ENCODE measurements at places on chromosomes 12 and 14.

- no peak for DNase-seq
These were observed 190.7 kb upstream of the CCND2 start for GRCh38 chr12:4082809-4083403.

- DNase-seq, result no peak
These were observed 120.5 kb downstream of the AKAP6 start for GRCh38 chr14:32449648-32450047.

- DNase-seq, result no peak
These were observed 9.2 kb downstream of the WNT5B start for GRCh38 chr12:1638203-1638602.

DNA sequence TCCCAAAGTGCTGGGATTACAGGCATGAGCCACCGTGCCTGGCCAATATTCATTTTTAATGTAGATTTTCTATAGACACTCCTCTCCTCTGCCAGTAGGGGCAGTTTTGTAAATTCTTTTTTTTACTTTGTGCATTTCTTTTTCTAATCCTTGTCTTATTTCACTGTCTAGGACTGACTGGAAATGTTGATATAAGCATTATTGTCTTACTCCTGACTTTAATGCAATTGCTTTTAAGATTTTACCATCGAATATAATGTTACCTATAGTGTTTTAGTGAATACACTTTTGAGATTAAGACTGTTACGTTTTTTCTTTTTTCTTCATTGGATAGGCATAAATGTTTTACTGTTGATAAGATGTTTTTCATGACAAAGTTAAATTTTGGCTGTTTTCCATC lies 35.4 kb upstream of the EMP1 start:
- DNase-seq, result no peak

- no peak for DNase-seq
These were observed 61.1 kb downstream of the TPH2 start for GRCh38 chr12:71999795-72000194.

- DNase-seq, result no peak
These were observed 42.6 kb downstream of the LRTM2 start for GRCh38 chr12:1862973-1863372.

DNA sequence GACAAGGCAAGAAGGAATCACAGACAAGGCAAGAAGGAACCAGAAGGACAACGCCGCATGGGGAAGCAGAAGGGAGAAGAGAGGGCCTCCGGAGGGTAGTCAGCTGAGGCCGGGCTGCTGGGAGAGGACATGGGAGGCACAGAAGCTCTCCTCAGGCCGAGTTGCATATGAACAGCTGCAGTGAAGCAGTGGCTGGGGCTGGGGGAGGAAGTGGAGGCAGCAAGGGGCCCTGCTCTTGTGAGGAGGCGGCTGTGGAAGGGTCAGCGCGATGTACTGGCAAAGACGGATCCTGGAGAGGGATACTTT lies 22.0 kb upstream of the TMEM106C start:
- DNase-seq, result no peak

GRCh38 chr12:123607756-123608155 lies 5.9 kb downstream of the DDX55 start:
- no peak for DNase-seq

DNA sequence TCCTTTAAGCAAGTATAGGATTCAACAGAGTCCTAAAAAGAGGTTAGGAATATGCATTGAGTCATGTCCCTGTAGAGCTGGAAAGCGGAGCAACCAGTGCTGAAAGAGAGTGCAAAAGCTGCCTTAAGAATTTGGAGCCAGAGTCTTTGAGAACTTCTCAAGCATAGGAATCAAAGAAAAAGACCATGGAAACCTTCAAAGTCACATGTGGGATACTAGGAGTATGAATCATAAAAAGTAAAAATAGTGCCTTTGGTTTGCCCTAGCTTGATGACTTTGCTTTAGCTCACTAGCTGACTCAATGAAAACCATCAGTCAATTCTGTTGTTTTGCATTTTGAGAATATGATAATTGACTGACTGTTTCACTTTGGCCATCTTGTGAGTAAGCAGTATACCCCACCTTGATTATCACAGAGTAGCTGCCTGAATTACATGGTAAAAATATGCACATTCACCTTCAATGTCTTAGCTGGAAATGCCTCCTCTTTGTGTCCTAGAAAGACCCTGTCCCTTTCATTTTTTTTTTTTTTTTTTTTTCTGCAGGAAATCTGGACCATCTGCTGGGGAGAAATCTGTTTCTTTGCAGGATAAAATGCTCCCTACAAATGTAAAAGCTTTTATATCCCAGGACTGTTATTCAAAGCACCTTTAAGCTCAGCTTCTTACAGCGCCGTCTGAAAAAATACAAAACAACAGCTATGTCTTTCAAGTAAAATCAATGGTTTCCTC lies 248.6 kb upstream of the KRR1 start:
- DNase-seq, result peak; percentile 54

DNA sequence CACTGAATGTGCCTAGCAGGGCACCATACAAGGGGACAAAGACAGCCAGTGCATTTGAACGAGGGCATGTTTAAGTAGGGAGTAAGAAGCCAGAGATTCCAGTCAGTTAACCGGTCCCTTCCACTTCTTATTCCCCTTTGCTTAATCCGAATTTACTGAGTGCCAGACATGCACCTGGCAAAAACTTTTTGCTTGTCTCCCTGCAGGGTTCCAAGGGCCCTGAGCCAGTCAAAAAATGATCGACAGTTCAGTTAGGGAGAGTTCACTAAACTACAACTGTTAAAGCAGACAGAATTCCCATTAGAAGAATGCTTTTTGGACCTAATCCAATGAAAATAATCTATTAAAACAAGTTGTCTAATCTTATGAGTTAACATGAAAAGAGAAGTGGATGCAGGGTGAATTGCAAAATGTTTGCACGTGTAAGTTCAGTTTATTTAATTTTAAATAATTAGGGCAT lies 193.8 kb downstream of the TMTC2 start:
- no peak for DNase-seq

GRCh38 chr14:24270537-24271133 lies 762 bp downstream of the RABGGTA start:
- no peak for DNase-seq

- no peak for DNase-seq
These were observed 32.2 kb upstream of the DICER1 start for GRCh38 chr14:95189367-95190132.

GRCh38 chr14:97539411-97539795 lies 742.2 kb downstream of the VRK1 start:
- no peak for DNase-seq

GRCh38 chr12:944211-944610 lies 5.3 kb downstream of the RAD52 start:
- no peak for DNase-seq

DNA sequence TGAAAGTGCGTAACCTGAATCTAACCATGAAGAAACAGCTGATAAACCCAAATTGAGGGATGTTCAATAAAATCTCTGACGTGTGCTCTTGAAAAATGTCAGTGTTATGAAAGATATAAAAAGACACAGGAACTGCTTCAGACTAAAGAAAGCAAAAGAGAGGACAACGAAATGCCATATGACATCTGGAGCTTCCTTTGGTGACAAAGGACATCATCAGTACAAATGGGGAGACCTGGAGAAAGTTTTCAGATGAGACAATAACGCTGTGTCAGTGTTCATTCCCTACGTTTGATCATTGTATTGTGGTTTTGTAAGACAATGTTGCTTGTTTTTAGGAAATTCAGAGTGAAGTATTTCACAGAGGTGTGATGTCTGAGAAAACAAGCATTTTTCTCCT lies 125.9 kb upstream of the MAP1LC3B2 start:
- DNase-seq, result no peak

DNA sequence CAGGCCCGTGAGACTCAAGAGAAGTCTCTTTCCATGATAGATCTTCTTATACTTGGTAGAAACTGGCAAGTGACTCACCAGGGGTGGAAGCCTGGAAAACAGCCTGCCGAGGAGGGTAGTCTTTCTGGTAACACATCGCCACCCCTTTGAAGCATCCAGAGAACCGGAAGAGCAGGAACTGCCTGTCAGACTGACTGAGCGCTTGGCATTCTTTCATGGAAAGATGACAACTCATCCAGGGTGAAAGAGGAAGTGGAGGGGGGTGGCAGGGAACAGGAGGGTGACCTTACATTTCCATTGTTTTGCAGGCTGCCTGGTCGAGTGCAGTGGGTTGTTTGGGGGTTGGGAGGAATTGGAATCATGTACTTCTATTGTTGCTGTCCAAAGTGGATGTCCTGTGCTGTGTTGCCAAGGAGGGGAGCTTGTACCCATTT lies 34.5 kb downstream of the PRKCH start:
- DNase-seq, result no peak

DNA sequence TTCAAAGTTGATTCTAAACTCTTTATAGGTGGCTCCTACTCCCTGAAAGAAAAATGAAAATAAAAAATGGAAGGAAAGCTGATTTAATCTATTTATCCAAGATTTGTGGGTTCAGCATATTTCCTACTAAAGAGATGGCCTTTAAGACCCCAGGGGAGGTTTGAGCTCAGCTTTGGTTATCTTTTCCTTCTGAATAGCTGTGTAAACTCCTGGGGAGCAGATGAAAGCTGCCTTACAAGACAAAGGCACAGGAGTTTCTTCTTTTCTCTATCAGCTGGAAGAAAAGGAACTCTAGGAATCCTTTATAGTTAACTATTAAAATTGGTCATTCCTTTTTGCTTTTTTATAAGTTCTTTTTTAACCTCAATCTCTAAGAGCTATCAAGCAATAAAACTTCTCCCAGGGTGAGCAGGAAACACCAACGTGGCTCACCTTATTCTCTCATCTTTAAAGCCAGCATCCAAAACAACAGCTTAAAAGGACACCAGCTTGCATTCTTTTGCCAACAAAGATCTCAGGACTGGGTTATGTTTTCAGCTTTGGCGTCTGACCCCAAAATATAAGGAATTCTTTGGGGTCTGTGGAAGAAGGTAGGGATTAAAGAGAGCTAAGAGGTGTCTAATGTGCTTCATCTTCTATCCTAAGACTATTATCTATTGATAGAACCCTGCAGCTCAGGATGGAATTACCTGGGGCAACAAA lies 371.7 kb upstream of the KITLG start:
- no peak for DNase-seq

GRCh38 chr12:98419081-98419794 lies 96.2 kb upstream of the TMPO start:
- no peak for DNase-seq

DNA sequence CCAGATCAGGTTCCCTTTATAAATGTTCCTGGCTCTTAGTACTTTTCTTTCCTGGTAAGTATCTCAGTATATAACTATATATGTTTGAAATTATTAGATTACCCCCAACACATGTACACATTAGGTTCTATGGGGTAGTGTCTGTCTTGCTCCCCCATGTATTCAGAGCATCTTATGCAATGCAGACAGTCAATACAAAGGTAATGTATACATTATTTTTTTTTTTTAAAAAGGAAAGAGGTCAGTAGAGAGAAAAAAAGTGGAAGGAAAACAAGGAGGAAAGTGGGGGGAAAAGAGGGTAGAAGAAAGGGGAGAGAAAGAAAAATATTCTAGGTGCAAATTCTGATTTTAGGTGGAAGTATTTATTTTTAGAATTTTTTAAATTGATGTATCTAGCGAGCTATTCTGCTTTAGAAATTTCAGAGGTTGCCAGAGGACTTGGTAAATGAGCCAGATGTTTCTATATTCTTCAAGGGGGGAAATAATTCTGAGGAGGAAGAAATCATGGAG lies 157.9 kb downstream of the STXBP6 start:
- no peak for DNase-seq

DNA sequence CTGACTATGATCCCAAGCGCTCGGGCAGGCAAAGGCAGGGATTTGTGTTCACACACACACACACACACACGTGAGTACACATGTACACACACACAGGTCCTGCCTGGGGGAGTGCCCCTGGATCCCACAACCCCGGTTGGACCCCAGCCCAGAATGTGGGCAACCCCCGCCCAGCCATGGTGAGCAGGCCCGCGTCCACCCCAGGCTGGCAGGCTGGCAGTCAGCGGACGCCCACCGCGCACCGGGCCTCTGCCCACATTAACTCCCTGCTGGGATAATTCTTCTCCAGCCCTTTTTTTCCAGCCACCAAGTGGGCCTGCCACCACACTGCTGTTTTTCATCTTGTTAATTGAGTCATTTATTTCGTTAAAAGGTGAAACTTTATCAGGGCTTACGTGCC lies 256.2 kb downstream of the BCL11B start:
- no peak for DNase-seq

GRCh38 chr14:57199921-57200320 lies 68.8 kb downstream of the EXOC5 start:
- DNase-seq, result no peak

GRCh38 chr12:6928703-6929407 lies 1.1 kb downstream of the ATN1 start:
- DNase-seq, result no peak

GRCh38 chr12:100827901-100828520 lies 33.4 kb downstream of the ANO4 start:
- peak; percentile 17 for DNase-seq

GRCh38 chr12:126667339-126667738 lies 1599.6 kb upstream of the TMEM132C start:
- no peak for DNase-seq

DNA sequence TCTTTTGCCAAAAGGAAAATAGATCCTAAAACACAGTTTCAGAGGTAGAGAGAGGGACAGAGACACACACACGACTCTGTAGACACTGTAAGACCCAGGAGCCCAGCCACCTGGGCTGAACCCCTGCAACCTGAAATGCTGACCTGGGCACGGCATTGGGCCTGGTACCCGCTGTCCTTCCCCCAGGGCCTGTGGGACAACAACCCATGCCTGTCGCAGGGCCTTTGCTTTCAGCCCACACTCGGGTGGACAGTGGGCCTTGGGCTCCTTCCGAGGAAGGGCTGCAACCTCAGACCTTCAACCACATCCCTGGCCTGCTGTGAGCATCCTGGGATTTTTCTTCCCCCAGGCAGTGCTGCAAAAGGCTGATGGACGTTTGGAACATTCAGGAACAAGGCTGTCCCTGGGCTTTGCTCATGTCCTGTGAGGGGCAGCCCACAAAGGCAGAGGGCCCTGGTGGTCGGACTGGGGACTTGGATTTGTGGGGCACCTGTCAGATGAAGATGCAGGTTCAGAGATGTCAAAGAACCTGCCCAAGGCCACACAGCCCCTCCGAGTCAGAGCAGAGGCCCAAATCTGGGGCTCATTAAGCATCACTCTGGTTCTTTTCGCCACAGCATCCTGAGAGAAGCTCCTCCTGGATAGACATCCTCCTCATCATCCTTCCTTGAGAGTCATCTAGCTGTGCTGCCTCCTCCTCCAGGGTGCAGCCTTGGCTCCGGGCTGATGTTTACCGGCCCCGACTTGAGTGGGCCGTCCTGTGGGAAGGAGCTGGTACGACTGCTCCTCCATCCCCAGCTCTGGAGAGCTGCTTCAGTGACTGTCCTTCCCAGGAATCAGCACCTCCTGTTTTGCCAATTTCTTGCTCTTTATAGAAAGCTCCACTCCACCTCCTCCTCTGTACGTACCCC lies 32.7 kb downstream of the CCDC92 start:
- no peak for DNase-seq
